ENCODE measurements at places on chromosomes 1 and 21.

DNA sequence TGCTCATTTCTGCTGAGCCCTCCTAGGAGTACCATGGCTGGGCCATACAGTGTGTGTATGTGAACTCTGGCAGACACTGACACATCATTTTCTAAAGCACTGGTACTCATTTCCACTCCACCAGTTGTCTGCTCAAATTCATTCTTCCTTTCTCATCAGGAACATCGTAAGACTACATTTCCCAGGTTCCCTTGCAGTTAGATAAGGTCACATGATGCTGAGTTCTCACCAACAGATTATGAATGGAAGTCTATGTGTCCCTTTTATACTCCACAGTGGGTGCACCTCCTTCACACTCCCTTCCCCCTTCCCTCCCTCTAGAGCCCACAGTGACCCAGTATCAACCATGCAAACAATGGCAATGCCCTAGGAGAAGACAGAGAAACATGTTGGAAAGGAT, 38.3 kb upstream of the PAX7 start:
- no peak for DNase-seq

DNA sequence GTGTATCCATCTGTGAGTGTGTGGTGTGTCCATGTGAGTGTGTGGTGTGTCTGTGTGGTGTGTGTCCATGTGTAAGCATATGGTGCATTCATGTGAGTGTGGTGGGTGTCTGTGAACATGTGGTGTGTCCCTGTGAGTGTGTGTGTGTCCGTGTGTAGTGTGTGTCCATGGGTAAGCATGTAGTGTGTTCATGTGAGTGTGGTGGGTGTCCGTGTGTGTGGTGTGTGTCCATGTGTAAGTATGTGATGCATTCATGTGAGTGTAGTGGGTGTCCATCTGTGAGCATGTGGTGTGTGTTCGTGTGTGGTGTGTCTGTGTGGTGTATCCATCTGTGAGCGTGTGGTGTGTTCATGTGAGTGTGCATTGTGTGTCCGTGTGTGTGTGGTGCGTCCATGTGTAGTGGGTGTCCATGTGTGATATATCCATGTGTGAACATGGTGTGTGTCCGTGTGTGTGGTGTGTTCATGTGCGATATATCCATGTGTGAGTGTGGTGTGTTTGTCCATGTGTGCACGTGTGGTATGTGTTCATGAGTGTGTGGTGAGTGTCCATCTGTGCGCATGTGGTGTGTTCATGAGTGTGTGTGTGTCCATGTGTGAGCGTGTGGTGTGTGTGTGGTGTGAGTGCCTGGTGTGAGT, 12.3 kb downstream of the SLC19A1 start:
- DNase-seq, result no peak

DNA sequence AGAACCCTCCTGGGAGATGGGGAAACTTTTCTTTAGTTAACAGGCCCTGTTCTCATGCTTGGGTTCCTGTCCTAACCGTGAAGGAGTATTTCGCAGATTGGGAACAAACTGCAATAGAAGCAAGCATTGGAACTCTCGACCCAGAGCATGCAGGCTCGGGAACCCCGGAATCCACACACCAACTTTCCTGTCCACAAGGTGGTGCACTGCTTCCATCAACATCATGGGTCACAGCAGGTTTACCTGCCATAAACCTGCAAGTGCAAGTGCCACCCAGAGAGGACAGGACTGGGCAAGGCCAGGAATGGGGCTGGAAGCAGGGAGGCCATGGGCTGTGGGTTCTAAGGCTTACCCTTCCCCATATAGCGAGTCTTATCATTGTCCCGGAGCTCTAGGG, 6.9 kb downstream of the ENO1 start:
- DNase-seq, result no peak

GRCh38 chr1:231691618-231692259, 65.1 kb downstream of the DISC1 start:
- DNase-seq, result no peak

GRCh38 chr1:183590244-183591191, at the start of gene NCF2:
NCF2 (minus strand) TSS chr1:183590459; CDS start chr1:183590329, 130 bp downstream.
- DNase-seq, result no peak

DNA sequence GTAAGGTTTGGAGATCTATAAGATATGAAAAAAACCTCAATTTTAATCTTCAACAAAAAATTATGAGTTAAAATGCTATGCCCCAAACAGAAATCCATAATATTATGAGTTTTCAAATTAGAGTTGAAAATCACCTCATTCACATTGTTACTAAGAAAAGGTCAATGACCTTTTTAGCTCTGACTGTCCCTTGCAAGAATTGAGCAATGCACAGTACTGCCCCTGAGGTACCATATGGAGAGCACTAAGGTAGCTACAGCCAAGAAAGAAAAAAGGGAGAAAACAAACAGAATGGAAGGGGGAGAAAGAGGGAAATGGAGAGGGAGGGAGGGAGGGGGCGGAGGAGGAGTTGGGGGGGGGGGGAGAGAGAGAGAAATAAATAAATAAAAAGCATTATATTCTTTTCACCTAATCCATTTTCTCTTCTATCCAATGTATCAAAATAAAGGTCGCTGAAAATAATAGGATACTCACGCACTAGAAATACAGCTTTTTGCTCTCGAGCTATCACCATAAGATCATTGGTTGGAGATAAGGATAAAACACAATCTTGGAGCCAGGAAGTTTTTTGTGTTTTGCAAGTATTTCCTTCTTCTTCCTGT, 58.8 kb downstream of the RAB3GAP2 start:
- no peak for DNase-seq

DNA sequence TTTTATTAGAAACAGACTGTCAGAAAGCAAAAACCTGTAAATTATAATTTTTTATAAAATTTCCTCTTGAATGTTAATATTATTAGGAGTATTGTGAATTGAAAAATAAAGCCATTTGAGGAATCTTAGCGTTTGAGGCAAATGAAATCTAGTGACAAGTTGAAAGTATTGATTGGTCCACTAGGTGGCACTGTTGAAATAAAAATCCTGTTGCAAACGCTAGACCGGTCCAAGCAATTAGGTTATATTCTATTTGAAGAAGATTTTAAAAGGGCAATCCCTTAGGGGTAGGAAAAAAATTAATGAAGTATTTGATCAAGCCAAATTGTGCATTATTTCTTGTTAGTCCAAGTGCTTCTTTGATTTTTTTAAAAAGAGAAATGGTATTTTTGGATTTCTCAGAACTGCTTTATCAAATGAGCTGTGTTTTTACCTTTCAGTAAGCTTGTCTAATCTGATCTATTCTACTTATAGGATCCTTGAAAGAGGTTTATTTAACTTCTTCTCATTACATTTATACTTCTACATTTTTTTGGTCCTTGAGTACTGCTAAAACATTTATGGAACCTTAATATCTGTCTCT, 57.7 kb downstream of the ATG4C start:
- DNase-seq, result no peak

- no peak for DNase-seq
Observed at GRCh38 chr1:110482662-110483307, 31.8 kb downstream of the PROK1 start.

- DNase-seq, result no peak
Observed at GRCh38 chr1:246329900-246330299, 177.2 kb downstream of the SMYD3 start.

- no peak for DNase-seq
Observed at GRCh38 chr1:63748046-63748580, 25.7 kb upstream of the ROR1 start.

GRCh38 chr21:38500073-38500472, 1.8 kb upstream of the ERG start:
- no peak for DNase-seq

DNA sequence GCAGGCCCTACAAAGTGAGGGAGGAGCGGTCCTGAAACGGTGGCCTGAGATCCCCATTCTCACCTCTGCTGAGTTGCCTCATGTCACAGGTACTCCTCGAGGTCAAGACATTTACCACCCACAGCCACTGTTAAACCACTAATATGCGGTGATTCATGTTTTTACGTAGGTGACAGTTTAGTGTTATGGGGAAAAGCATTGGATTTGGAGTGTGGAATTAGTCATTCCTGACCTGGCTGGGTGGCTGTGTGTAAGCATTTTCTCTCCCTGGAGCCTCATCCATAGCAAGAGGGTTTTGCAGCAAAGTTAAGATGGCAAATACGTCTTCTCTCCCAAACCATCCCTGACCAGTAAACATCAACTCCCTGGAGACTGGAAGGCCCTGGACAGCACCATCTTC, 57.8 kb upstream of the KCNJ6 start:
- no peak for DNase-seq

DNA sequence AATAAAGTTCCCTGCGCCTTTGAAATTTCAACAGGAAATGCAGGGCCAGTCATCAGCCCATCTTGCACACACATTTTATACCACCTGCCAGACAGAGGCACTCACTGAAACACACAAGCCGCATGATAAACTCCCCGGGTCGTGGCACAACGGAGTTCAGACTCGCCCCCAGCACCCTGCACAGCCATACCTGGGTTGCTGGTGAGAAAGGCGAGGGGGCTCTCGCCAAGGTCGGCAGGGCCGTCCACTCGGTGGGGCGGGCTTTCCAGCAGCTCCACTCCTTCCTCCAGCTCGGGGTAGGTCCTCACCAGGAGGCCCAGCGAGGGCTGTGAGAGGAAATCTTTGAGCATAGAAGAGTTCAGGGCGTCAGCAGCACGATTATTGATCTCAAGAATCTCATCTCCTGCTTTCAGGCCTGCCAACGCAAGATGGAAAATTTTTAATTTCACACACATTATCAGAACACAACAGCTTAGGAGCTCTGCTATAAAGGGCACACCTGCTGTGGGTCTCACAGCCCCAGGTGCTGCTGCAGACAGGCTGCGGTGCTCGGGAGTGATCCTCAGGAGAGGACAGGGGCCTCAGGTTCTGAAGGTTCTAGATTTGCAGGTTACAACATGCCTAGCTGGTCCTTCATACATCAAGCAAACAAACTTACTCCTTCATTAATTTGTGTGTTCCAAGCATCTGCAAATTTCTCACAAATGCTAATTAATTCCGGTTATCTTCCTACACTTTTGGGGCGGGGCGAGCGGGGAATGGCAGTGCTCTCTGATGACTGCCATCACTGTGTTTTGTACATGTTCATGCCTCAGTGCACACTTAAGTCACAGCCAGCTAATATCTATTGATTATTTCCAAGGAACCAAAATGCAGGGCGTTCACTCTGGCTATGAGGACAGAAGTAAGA, 144.2 kb upstream of the KRTAP19-8 start:
- DNase-seq, result peak; percentile 23

- DNase-seq, result no peak
Observed at GRCh38 chr1:8879922-8880676, 1.6 kb upstream of the ENO1 start.

GRCh38 chr1:42312576-42313212, 22.3 kb downstream of the FOXJ3 start:
- DNase-seq, result no peak

Measured in T-helper 17 cell (primary cell).